ENCODE measurements at places on chromosomes 3 and 15.

DNA sequence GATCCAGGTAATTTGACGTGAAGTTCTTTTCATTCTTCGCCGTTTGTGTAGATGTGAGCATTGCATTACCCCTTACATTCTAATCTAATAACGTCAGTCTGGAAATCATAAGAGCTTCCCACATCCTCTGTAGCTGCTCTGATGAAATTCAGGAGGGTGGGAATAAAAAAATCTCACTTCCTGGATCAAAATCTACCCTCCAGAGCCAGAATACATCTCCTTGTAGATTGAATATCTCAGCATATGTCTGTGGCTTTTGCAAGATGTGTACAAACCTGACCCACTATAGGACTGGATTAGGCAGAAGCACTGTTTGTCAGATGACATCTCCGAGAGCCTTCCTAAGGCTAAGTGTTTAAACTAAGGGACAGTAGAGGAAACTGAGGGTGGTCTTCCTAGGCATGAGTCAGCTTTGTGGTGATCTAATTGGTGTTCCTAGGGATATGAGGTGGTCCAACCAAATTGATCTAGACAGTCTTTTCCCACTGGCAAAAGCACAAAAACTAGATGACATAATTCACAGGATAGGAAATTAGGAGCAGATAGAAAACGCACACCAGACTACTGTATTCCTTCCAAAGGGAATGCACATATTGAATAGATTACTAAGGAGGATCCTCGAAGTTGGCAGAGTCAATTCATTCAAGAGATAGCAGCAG lies 216.3 kb upstream of the LRTM1 start:
- no peak for DNase-seq

DNA sequence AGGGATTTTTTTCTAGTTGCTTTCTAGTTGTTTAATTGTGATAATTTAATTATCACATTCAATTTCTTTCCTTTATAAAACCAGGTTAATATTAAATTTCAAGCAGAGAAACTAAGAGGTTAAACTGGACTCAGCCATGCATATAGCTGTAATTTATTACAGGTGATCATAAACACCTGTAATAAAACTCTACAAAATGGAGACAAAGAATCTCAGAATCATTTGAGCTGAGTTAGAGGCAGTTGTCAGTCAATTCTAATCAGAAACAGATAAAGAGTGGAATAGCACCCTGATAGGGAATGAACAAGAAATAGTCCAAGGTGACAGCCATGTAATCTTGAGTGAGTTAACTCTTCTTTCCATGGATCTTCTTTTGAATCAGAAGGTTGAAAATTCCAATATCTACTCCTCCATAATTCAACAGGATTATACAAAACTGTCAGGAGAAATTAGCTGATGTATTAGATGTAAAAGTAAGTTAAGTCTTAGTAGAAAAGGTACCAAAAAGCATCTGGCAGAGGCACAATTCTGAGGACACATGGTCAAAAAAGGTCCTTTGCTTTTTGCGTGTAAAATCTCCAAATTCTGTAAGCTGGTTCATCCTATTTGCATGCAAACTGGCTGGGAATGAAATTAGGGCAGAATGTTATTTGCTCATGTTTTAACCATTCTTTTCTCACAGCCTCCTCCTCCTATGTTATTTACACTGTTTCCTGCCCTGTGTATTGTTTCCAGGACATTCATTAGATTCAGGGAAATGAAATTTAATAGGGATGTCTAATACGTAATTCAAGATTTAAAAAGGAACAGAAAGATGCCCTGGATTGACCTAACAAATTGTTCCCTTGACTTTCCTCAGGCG lies 39.4 kb upstream of the B3GNT5 start:
- DNase-seq, result no peak

DNA sequence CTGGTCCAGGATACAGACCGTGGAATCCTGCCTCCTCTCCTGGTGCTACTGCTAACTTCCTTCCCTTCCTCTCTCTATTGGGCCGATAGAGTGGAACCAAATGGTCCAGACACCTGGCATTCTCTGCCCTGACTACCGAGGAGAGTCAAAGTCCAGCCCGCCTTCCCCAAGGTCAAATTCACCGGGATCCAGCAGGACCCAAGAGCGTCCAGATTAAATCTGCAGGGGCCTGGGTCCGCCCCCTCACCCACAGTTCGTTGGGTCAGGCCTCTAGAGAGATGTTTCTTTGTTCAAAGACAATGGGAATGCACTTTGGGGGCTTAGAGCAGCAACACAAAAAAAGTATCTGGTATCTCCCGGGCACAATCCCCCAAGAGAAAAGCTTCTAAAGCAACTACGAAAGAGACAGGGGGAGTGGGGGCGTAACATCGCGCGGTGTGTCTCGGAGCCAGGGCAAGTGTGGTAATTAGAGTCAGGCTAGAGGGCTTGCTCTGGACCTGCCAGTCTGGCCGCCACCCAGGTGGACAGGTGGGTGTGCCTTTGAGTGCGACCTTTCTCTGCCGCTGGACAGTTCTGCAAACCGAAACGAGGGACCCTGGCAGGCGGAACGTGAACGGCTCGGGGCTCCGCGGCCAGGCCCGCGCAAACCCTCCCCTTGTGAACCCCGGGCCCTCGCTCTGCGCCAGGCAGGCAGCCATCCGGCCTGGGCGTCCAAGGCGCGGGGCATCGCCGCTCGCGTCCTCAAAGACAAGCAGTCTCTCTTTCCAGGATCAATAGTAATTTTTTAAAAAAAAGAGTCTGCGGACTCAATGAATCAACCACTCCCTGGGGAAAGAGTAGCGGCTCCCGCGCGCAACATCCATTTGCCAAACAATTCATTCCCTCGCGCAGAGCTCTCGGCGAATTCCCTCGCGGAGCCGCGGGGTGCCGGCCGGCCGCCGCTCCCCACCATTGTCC lies 806 bp downstream of the KLHL25 start:
- DNase-seq, result no peak

GRCh38 chr3:120435621-120436020 lies 15.2 kb downstream of the FSTL1 start:
- no peak for DNase-seq

- no peak for DNase-seq
Measured at GRCh38 chr3:5376761-5377160, 189.3 kb downstream of the EDEM1 start.

GRCh38 chr3:157789162-157789561 lies 285.9 kb upstream of the VEPH1 start:
- DNase-seq, result no peak

GRCh38 chr3:72696815-72697214 lies 151.4 kb downstream of the SHQ1 start:
- no peak for DNase-seq

GRCh38 chr15:92294759-92295158 lies 98.9 kb upstream of the ST8SIA2 start:
- no peak for DNase-seq

GRCh38 chr3:135141160-135141559 lies 346.1 kb downstream of the EPHB1 start:
- DNase-seq, result no peak

GRCh38 chr3:38497031-38497430 lies 891 bp downstream of the EXOG start:
- DNase-seq, result no peak

GRCh38 chr15:80932989-80933388 lies 56.6 kb downstream of the MESD start:
- no peak for DNase-seq

DNA sequence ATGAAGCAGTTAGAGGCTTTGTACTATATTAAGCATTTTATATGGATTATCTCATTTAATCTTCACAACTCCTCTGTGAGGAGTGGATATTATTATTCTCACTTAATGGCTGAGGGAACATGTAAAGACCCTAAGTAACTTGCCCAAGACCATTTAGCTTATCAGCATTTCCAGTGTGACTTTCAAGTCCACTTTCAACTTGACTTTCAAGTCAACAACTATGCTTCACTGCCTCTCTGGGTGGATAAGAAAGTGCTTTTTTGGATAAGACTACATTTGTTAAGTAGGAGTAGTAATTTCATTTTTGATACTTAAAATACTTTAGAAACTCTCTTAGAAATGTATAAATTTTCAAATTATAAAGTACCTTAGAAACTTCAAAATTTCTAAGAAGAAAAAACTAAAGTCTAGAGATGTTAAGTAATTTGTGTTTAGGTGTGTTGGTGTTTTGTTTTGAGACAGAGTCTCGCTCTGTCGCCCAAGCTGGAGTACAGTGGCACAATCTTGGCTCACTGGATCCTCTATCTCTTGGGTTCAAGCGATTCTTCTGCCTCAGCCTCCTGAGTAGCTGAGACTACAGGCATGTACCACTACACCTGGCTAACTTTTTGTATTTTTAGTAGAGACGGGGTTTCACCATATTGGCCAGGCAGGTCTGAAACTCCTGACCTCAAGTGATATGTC lies 71.8 kb downstream of the MINDY2 start:
- DNase-seq, result no peak

DNA sequence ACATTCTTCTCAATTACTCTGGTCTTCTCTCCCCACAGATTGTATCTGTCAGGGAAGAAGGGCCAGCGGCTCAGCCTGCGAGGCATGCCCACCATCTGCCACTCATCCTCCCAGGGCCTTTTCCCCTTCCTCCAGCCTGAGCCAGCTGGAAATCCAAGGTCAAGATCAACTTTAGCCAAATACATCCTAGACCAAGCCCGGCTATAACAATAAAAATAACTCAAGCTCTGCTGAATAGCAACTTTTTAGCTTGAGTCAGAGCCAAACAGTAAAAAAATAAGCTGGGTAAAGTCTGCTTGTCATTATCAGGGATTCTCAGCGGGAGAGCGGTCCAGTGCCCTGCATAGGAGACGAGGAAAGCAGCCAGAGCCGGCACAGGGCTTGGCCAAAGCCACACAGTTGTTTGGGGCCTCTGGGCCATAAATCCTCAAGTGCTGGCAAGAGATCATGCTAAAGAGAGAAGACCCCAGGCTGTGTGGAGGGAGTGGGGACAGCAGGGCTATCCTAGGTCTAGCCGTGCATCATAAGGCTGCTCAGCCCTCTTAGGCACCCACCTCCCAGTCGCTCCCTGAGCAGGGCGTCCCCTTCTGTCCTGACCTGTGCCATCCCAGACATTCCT lies 76.2 kb upstream of the HERC1 start:
- no peak for DNase-seq

DNA sequence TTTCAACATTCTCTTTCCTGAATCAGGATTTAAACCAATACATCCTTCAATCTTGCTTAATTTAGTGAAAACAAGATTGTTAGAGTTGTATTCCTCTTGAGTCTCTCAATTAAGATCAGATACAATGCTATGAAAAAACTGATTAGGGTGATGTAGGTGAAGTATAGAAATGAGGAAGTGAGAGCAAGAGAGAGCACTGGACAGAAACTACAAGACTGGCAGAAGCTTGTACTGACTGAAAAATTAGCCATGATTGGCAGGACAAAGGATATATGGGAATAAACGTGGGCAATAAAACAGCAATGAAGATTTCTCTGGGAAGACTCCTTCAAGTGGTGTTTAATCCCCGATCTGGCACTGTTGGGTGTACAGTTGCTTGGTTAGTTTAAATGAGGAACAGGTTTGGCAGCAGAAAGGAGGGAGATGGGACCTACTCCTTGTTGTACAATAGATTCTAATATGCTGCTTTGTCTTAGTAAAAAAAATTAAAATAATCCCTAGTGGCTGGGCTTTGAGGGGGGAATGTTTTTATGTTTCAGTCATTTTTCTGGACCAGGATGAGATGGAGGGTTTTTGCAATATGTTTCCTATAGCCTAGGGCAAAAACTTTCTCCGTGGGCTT lies 252.7 kb downstream of the SLC9A9 start:
- no peak for DNase-seq

- no peak for DNase-seq
Measured at GRCh38 chr3:140972833-140973232, 31.2 kb downstream of the SLC25A36 start.

DNA sequence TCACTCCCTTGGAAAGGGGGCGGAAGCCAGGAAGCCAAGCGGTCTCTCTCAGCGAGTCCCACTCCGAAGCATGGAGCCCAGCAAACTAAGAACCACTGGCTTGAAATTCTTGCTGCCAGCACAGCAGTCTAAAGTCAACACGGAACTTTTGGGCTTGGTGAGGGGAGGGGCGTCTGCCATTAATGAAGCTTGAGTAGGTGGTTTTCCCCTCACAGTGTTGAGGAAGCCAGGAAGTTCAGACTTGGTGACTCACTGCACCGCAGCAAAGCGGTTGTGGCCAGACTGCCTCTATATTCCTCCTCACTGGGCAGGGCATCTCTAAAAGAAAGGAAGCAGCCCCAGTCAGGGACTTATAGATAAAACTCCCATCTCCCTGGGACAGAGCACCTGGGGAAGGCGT lies 665.4 kb upstream of the CBLB start:
- DNase-seq, result peak; percentile 4

GRCh38 chr3:67699882-67700281 lies 45.5 kb upstream of the SUCLG2 start:
- DNase-seq, result no peak

DNA sequence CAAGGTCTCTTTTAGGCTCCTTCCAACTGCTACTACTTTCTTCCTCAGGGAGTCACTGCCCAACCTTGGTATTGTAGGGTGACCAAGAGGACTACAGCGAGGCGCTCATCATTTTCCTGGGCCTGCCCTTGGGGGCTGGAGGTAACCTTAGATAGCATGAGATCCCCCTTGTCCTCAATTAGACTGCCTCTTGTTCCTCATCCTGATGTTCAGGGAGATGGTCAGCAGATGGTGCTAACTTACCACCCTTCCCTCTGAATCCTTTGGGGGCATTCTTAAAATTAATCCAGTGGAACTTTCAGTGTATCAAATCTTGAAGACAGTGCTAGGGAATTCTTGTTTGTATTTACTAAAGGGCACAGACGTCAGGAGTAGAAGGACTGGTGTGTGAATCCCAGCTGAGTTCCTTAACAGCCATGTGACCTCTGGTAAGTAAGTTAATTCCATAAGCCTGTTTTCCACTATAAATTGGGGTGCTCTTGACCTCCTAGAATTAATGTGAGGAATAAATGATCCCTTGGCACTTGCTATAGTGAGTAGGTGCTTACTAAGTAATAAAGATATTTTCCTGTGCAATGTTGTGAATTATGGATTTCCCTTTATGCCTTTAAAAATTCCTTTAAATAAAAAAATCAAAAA lies 4.1 kb upstream of the CLPX start:
- no peak for DNase-seq

GRCh38 chr3:115478359-115478758 lies 145.0 kb upstream of the GAP43 start:
- DNase-seq, result no peak

DNA sequence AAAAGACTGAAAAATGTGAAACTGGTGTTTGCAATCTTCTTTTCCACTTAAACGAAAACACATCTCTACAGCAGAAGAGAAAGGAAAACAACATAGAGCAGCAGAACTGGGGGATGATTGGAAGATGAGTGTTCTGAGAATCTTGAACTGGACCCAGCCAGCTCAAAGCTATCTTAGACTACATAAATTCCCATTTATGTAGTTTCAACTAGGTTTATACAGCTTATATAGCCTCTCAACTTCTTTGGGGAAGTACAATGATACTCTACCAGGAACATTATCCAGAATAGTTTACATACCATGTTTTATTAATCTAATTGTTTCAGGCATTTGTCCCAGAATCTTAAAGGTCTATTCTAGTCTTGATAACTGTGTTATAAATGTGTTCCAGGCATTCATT lies 658.2 kb upstream of the LMCD1 start:
- DNase-seq, result no peak

- no peak for DNase-seq
Measured at GRCh38 chr3:154243353-154243752, 80.9 kb downstream of the DHX36 start.

Data from stimulated activated CD8-positive, alpha-beta memory T cell treated with anti-CD3 and anti-CD28 coated beads, Interleukin-15, amount 100 ng/mL, for 1 hour (primary cell).